ENCODE measurements at places on chromosomes 1 and 21. TPM values are rescaled to one million over a fixed set of nuclear protein-coding genes. Genes with fewer than 3 reads are reported as not detected.

IFNLR1 gene
- total RNA-seq = 0.79 TPM

TCP10L gene
- 0.53 TPM for total RNA-seq

DNA sequence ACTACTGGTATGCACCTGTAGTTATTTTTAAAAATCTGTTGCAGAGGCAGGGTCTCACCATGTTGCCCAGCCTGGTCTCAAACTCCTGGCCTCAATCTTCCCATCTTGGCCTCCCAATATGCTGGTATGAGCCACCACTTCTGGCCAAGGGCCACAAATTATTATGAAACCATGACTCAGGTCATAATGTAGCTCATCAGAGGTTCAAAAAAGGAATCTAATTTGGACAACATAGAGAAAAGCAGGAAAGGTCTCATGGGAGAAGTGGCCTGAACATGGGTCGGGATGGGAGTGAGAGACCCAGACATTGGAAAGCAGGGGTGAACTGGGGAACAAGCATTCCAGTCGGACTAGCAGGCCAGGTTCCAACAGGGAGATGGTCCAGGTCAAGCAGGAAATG lies 45.2 kb upstream of the C1orf198 start:
- DNase-seq = no peak

- no peak for DNase-seq
Observed at GRCh38 chr1:30727824-30728223, 4.4 kb upstream of the MATN1 start.

NPHP4 gene
- total RNA-seq = 6.8 TPM

DNA sequence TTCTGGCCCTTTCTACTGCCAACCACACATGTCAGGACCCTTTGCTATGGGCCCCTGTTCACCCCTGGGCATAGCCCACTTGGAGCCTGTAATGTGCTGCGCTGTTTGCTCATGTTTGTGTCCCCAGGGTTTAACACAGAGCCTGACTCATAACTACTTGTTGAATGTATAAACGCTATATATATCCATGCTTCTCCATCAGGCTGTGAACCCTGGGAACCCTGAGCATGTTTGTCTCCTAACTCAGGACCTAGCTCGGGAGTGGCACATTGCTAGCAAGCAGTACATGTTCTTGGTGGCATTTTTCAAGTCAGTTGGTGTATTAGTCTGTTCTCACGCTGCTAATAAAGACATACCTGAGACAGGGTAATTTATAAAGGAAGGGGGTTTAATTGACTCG lies 8.0 kb downstream of the OLFML3 start:
- no peak for DNase-seq

CLCNKB gene
- total RNA-seq = 0.95 TPM

ZSWIM5 gene
- total RNA-seq = 2.4 TPM

DNA sequence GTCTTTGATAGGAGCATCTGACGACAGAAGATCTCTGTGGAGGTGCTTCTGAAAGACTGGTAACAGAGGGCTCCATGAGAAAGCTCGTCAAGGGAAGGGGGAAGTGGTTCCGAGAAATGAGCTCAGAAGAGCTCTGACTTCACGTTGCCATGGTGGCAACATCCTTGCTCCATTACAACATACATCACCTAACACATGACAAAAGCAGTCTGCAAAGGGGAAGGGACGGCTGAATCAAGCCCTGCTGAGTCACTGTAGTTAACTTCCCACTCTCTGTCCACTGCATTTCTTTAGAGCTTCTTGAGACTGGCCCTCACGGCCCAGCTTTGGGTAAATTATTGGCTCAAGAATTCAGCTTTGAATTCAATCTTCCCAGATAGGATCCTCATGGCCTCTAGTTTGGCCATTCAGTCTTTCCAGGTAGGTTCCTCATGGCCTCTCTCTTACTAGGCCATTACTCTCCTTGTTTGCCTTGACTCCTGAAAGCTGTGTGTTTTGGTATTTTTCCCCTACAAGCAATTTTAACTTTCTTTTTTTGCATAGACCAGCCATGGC lies 88.0 kb upstream of the ZNF648 start:
- no peak for DNase-seq
